ENCODE measurements at places on chromosomes 4 and X.

- DNase-seq = no peak
Observed at GRCh38 chr4:4720646-4721045, 138.8 kb upstream of the MSX1 start.

- DNase-seq = no peak
Observed at GRCh38 chr4:149202117-149202516, 613.5 kb downstream of the IQCM start.

DNA sequence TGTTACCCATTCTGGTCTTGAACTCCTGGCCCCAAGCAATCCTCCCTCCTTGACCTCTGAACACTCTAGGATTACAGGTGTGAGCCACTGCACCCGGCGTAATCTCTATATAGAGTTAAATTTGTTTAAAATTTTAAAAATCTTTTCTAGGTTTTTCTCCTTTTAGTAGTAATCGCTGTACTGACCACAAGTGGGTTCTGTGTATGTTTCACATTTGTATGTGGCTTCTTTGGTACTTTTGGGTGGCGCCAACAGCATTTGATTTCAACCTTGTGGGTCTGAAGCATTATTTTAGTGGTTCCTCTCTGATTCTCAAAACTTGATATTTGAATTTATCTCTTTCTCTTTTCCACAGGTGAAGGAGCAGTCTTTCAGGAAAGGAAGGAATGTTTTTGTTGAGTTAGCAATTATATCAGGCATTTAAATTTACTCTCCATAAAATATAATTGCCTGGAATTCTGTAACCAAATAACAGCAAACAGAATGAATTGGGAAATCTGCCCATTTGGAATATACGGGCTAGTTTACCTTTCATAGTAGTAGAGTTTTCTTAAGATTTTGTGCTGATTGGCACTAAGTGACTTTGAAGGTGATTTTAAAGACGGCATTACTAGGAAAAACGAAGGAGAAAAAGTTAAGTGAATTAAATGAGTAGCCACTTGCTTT, 29.5 kb downstream of the ARHGAP10 start:
- DNase-seq = no peak

DNA sequence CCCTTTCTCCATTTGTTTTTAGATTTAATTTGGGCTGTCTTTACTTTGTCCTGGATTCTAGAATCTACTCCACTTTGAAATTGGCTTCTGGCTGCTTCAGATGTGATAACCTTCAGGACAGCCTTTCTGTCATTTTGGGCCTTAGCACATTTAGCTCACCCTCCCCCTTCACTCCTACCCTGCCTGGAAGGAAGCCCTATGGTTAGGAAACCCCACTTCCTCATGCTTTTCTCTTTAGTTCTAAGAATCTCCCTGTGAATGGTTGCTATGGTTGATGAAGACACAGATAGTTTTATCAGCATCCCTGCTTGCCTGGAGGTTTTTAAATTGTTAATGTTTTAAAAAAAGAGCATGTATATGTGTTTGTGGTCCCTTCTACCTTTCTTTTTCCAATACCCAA, 100.7 kb upstream of the PTPN13 start:
- DNase-seq = no peak

DNA sequence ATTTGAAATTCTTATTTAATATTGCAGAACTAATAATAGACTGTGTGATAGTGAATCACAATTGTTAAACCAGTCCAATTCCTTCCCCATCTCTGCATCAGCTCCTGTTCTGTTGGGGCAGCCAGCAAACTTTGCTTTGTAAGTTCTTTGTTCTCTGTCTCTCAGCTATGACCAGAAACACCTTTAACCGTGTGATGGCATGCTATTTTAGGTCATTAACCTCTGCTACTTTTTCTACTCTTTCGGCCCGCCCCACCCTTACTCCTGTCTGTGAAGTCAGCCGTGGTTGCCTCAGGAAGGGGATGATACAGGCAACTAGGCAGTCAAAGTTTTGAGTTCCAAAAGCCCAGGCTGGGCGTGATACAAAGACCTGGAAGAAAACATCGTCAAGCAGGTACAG, 51.3 kb upstream of the EGFL6 start:
- no peak for DNase-seq

DNA sequence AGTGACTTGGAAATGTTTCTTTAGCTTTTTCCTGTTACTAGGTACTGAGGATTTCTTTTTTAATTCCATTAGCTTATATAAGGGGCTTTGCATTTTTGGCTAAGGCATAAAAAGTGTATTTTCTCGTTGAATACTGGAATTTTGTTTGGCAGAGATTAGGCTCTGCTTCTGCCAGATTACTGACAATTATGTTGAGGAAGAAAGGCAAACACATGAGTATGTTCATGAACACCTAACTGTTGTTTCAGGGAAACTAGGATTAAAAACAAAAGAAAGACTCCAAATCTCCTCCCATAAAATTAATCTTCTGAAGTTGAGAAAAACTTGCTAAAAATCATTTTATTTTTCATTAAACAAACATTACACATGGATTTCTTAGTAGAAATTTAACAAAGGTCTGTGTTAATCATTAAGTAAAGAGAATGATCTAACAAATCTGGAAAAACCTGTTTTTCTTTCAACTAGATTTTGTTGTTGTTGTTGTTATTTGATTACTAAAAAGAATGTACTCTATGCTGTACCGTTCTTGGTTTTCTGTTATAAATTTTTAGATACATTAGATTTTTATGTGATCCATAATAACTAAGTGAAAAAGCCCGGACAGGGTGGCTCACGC, 43.3 kb upstream of the STAG2 start:
- DNase-seq = no peak

DNA sequence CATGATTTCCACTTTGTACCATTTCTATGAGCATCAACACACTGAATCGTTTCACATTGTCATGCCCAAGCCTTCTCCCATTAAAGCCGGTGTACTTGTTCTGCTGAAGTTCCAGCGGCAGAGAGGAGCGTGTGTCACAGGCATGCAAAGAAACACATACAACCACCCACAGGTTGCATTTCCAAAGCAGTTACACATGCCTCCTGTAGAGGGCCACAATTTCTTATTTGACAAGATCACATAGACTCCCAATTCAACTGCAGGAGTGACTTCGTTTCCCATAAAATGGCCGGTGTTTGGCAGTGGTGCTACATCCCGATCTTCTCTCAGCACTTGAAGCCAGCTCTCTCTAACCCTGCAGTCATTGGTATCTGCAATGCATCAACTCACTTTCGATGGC, 992.6 kb downstream of the NLGN4X start:
- no peak for DNase-seq

DNA sequence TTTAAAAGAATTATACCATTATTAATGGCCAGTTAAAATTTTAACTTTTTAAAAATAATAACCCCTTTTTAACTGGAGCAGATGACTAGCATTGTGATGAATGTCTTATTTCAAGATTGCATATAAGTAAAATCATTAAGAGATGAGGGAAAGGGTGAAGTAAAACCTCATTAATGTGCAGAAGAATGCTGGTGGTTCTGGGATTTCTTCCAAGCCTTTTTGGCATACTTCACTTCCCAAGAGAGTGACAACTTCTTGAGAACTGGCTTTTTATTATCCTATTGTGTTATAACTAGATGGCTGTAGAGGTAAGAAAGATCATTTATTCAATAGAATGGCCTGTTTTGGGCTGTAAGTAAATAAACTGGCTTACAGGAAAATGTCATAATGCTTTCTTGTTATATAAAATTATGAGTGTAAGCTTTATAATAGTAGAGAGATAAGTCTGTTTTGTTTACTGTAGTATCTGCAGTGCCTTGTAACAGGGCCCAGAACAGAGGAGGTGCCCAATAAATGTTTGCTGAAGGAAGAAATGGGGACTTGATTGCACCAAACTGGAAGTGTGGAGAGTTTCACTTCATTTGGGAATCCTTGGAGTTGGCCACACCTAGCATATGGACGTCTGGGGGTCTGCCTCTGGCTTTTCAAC, 242.9 kb upstream of the PITX2 start:
- no peak for DNase-seq

DNA sequence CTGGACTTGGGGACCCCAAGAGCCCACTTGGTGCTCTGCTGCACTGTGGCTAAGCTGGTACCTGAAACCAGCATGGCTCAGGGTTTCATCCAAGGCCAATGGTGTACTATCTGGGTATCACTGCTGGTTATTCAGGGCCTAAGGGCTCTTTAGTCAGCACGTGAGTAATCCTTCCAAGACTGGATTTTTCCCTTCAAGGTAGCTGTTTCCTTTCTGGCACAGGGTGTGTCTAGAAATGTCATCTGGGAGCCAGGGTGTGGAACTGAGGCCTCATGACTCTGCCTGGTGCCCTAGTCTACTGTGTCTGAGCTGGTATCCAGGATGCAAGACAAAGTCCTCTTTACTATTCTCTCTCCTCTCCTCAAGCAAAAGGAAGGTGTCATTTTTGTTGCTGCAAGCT, 99.0 kb upstream of the QRFPR start:
- no peak for DNase-seq

DNA sequence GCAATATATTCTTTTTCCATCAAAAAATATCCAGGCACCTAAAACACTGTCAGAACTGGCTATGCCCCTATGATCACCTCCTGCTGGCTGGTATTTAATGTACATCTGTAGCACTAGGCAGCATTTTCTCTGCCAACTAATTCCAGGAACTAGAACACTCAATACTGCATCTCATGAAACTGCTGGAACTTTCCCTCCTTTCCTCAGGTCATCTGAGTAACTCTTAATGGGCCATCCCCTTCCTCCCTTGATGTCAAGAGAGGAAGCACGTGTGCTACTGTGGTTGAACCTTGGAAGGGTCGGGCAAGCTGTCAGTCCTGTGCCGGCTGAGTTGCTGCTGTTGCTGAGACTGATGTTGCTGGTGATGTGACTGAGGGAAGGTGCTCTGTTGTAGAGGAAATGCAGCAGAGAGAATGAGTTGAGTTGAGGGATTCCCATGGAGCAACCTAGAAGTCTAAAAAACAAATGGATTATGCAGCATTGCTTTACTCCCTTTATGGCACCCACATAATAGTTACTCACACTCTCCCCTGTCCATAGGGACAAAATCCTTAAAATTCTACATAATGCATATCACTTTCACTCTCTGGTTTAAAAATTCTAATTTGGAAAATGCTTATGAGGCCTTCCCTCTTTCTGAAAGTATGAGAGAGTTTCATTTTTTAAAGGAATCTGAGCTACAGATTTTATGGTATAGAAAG, 39.5 kb downstream of the TMEM165 start:
- DNase-seq = no peak

- DNase-seq = no peak
Observed at GRCh38 chrX:20595928-20596575, 329.3 kb upstream of the RPS6KA3 start.

DNA sequence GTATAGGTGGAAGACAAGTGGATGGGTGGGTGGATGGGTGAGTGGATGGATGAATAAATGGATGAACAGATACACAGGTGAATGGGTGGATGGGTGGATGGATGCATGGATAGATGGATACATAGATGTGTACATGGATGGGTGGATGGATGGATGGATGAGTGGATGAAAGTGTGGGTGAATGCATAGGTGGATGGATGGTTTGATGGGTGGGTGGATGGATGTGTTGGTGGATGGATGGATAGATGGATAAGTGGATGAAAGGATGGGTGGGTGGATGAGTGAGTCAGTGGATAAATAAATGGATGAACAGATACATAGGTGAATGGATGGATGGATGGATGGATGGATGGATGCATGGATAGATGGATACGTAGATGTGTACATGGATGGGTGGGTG, 1.6 kb downstream of the CRLF2 start:
- DNase-seq = no peak

GRCh38 chr4:187576751-187577150, 418.8 kb upstream of the ZFP42 start:
- DNase-seq = no peak

GRCh38 chrX:71103110-71103983, 3.2 kb downstream of the CXorf65 start:
- no peak for DNase-seq

DNA sequence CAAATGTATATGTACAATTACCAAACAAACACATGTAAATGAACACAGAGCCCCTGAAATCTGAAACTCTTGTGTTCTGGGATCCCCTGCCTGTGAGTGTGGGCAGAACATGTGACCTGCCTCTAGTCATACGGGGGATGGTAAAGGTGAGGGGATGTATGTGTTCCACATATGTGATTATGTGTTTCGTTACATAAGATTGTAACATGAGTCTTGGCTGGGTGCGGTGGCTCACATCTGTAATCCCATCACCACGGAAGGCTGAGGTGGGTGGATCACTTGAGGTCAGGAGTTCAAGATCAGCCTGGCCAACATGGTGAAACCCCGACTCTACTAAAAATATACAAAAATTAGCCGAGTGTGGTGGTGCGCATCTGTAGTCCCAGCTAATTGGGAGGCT, 37.1 kb upstream of the SLC2A9 start:
- DNase-seq = no peak

- no peak for DNase-seq
Observed at GRCh38 chrX:153638041-153638371, 9.0 kb upstream of the DUSP9 start.

DNA sequence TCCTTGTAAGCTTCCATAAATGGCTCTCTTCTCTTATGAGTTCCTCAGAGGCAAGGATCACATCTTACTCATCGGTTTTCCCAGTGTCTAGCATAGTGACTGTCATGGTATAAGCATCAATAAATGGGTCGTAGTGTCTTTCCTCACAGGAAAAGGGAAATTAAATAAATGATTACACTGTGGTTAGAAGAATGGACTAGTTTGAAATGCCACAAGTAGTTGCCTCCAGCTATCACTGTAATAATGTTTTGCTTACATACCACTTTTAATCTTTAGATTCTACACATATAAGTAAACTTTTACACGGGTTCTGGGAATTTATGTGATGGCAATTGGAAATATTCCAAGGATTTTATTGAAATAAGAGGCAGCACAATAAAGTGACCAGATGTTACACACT, 152.8 kb upstream of the CXorf51A start:
- DNase-seq = no peak

GRCh38 chr4:67459164-67459563, 86.1 kb downstream of the CENPC start:
- no peak for DNase-seq

GRCh38 chrX:38717871-38718270, 83.4 kb upstream of the MID1IP1 start:
- no peak for DNase-seq

DNA sequence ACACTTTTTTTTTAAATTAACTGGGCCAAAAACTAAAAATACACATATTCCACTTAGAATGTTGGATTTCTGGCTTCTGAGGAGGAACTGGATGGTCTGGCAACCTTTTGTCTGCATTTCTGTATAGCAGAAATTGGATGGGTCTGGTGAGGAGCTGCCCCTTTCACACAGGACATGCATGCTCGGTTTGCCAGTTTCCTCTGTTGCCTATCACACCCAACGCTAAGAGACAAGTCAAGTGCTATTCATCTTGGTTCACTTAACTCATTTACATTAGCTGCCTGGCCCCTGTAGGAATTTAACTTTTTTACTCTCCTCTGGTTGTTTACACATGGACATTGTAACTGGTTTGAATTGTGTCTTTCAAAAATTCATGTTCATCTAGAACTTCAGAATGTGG, 195.7 kb downstream of the PACRGL start:
- DNase-seq = no peak

DNA sequence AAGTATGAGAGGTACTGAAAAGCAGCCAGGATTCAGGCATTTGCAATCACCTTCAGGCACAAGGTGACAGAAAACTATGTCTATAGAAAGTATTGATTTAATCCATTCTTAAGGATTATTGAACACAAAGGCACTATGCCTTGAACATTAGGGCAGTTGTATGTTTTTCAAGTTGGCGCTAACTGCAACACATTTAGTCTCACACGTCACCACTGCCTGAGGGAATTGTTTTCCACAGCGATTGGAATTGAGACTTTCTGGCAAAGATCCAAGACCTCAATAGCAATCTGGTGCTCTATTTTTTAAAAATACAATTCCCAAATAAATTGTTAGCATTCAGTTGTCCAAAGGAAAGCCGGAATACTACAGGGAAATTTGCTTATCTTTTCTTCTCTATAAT, 52.7 kb upstream of the FTHL17 start:
- no peak for DNase-seq

- no peak for DNase-seq
Observed at GRCh38 chrX:118418811-118419251, 72.9 kb downstream of the WDR44 start.
